ENCODE measurements at places on chromosomes 7 and 10. TPM values are rescaled to one million over a fixed set of nuclear protein-coding genes. Genes with fewer than 3 reads are reported as not detected.

Gene TACR2
- total RNA-seq = not detected

GRCh38 chr10:23525406-23525805, 86.5 kb downstream of the OTUD1 start:
- no peak for DNase-seq

DNA sequence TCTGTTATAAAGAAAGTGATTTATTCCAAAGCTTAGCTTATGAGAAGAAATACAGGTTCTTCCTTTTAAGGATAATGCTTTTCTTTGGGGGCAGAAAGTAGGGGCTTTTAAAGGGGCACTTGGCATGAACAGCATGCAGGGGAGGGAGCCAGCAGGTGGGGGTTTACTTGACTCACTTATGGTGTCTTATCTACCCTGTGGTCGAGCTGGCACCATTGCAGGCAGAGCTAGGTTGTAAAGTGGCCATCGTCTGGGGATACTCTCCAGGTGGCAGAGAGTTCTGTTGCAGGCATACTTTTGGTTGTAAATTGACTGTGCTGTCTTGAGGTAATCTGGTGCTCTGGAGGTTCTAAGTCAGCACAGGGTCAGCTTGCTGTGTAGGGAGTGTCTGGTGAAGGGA, 26.3 kb upstream of the IFRD1 start:
- no peak for DNase-seq

Gene CFAP46
- 1.5 TPM for total RNA-seq

- DNase-seq = no peak
Measured at GRCh38 chr10:119409906-119410305, 132.6 kb downstream of the RGS10 start.

- no peak for DNase-seq
Measured at GRCh38 chr10:12800302-12800701, 201.2 kb downstream of the CCDC3 start.

DNA sequence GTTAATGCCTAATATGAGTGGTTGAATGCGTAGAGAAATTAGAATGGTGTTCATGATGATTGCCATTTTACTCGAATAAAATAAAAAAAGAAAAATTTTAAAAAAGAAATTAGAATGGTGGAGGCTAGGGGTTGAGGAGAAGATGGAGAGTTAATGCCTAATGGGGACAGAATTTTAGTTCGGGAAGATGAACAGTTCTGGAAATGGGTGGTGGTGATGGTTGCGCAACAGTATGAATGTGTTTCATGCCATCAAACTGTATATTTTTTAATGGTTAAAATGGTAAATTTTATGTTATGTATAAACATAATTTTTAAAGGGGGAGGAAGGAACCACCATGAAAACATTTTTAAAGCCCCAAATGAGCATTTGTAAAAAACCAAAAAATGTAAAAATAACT, 140.1 kb upstream of the AGK start:
- DNase-seq = no peak
